Hematopoietic multipotent progenitor cell treated with erythropoietin and hydrocortisone succinate and interleukin-3 and kit ligand, for 15 days (in vitro differentiated cells): ENCODE measurements at places on chromosomes 4 and X.

DNA sequence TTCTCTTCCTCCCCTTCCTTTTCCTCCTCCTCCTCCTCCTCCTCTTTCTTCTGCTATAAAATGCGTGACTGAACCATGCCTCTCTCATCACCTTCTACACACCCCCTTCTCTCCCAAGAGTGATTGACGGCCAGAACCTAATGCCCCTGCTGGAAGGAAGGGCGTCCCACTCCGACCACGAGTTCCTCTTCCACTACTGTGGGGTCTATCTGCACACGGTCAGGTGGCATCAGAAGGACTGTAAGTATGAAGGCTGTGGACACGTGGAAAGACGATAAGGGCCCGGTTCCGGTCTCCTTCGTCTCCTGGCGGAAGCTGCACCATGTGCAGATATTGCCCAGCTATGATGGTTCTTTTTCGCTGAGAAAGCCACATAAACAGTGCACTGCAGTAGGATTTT is 12.1 kb upstream of the ARSF start:
- no peak for DNase-seq

GRCh38 chr4:82508806-82509428 is 52.9 kb downstream of the TMEM150C start:
- DNase-seq, result no peak

DNA sequence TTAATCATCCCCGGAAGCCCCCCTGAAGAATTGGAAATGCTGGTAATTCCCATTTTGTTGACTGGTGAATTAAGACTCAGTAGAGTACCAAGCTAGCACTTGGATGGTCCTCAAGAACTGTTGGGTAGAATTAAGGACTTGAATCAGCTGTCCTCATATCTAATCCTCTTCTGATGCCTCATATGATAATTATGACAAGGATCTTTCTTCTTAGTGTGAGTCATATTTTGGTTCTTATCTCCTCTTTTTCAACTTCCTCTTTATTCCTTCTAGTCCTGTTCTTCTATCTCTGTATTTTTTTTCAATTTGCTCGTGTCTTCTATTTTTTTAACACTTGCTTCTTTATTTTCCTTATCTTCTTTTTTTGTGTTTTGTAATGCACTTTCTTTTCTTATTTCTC is 206.3 kb upstream of the ANXA3 start:
- no peak for DNase-seq

DNA sequence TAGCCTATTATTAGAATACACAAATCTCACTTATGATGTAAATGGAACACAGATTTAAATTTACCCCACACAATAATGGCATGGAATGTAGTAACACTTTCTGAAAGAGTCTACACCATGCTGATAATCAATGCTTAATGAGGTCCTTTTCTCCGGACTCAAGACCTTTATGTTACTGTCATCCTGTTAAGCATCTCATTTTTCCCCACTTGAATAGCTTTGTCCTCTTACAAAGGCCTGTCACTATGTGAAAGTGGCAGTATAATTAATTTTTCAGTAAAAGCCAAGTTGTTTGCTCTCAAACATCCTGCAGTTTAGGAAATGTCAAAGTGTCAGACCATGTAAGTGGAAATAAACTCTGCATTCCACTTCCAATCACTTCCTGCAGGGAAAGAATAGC is 96.4 kb downstream of the GPC3 start:
- no peak for DNase-seq

GRCh38 chr4:138911909-138912703 is 103.5 kb upstream of the NOCT start:
- no peak for DNase-seq

- no peak for DNase-seq
These were observed 42.6 kb downstream of the SPANXA2 start for GRCh38 chrX:141632124-141632523.

DNA sequence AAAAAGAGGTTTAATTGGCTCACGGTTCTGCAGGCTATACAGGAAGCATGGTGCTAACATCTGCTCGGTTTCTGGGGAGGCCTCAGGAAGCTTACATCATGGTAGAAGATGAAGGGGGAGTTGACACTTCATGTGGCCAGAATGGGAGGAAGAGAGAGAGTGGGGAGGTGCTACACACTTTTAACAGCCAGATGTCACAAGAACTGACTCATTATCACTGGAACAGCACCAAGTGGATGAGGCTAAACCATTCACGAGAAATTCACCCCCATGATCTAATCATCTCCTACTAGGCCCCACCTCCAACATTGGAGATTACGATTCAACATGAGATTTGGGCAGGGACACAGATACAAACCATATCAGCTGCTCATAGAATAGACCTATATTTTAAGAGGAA is 255.8 kb downstream of the OPHN1 start:
- no peak for DNase-seq

DNA sequence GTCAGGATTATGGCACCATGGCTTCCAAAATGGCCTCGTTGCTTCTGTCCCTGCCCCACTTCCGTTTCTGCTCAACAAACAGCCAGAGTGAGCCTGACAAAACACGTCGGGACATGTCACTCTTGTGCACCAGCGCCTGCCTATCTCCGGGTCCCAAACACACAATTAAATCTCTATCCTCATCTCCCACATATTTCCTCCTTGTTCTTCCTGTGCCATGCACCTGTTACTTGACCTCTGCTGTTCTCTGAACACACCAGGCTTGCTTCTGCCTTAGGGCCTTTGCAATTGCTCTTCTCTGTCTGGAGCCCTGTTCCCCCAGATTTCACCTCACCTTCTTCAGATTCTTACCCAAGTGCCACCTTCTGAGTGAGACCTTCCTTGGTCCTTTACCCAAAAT is 12.7 kb upstream of the CD38 start:
- no peak for DNase-seq

DNA sequence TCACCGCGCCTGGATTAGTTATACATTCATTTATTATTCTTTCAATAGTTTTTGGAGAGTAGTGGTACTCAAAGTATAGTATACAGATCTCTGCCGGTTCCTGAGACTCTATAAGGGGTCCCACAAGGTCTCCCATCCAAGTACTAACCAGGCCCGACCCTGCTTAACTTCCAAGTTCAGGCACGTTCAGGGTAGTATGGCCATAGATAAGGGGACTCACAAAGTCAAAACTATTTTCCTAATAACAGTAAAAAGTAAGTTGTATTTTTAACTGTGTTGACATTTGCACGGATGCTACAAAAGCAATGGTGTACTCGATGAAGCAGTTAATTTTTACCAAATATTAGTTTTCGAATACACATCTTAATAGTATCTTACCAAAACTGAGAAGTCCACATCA is 84.4 kb upstream of the STK26 start:
- no peak for DNase-seq

GRCh38 chr4:8545439-8545765 is 34.8 kb upstream of the GPR78 start:
- DNase-seq, result no peak

GRCh38 chr4:99845708-99846469 is 29.3 kb downstream of the DAPP1 start:
- DNase-seq, result no peak

DNA sequence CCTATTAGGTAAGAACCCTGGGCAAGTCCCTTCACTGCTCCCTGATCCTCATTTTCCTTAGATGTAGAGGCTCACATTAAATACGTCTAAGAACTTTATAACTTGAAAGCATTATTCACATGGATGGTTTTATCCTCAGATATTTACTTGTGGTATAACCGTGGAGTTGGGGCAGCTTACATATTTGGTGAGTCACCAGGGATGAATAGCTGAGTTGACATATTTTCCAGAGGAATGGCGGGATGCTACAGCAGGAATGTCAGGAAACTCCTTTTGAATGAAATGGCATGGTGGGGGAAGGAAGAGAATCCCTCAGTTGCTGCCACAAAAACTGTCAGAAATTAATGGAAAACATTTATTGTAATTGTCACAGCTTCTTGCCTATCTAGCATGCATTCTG is 165.3 kb upstream of the RPS6KA3 start:
- no peak for DNase-seq

DNA sequence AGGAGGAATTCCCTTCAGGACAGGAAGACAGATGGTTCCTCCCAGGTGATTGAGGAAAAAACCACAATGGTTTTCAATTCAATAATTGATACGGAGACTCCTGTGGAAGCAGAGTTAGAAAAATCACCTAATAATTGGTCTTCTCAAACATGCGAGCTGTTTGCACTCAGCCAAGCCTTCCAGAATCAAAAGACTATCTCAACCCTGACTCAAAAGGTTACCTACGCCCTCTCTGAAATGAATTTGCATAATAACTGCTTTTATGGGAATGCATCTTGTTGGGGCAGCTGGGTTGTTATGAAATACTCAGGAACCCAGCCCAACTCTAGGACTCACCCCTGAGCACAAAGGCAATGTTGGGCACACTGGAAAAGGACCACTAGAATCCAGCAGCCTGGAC is 66.9 kb upstream of the ARSJ start:
- DNase-seq, result no peak

GRCh38 chr4:1948892-1949436 is 59.8 kb downstream of the NELFA start:
- no peak for DNase-seq

- no peak for DNase-seq
These were observed 11.8 kb downstream of the RASL11B start for GRCh38 chr4:52873861-52874343.

GRCh38 chrX:150199803-150200202 is 163.3 kb upstream of the MAMLD1 start:
- DNase-seq, result no peak

DNA sequence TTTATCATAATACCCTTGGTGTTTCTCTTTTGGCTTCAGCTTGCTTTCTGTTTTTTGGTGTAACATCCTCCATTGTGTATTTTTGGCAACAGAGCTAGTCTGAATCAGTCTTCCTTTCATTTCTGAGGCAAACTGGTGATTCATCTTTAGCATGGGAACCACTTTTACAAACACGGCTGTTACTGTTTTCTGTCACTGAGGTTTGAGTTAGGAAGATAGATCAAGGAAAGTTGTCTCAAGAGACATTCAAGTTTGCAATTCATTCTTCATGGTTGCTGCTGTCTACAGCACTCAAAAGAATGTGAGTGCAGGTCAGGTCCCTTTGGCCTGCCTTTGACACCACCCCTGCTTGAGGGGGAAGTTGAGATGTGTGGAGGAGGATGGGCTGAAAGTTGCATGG is 36.3 kb downstream of the IL21 start:
- no peak for DNase-seq

DNA sequence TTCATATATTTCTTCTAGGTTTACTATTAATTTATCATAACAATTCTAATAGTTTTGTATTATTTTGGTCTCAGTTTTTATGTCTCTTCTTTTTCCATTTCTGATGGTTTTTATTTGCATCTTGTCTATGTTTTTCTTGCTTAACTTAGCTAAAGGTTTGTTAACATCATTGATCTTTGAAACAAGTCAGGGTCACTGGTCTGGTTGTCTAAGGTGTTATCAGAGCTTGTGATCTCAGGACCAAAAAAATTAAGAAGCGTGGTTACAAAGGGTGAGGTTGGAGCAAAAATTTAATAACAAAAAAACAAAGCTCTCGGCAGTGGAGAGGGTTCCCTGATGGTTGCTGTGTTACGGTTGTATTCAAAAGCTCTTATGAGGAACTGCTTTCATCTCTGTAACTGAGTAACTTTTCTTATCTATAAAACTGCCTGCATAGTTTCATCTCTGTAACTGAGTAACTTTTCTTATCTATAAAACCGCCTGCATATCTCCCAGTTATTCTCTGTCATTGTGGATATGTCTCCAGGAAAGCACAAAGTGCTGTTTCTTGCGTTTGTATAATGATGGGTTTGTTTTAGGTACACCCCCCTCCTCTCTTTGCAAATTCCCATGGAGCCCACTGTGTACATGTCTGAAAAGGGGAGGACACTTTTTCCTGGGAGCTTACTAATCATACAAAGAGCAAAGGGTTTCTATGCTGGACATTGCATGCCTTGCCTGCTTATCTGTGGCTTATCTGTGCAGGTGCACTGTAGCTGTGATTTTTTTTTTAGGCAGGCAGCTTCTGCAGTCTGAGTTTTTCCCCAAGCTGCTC is 62.4 kb upstream of the UGT2B15 start:
- DNase-seq, result no peak

DNA sequence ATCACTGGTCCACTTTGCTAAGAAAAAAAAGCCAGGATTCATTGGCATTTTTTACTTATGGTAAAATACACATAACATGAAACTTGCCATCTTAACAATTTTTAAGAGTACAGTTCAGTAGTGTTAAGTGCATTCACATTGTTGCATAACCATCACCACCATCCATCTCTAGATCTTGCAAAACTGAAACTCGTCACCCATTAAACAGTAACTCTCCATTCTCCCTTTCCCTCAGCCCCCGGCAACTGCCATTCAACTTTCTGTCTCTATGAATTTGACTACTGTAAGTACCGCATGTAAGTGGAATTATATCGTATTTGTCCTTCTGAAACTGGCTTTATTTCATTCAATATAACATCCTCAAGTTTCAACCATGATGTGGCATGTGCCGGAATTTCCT is 56.3 kb upstream of the LNX1 start:
- no peak for DNase-seq

DNA sequence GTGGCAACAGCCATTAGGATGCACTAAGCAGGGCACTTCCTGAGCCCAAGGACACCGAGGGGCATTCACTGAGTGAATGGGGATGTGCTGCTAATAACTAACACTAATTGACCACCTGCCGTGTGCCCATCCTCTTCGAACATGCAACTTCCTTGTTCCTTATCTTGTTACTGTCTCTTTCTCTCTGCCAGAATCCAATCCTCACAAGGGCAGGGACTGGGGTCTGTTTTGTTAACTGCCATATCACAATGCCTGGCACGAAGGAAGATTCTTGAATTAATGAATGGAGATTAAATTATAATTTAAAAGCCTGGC is 1.3 kb downstream of the ERAS start:
- DNase-seq, result no peak

DNA sequence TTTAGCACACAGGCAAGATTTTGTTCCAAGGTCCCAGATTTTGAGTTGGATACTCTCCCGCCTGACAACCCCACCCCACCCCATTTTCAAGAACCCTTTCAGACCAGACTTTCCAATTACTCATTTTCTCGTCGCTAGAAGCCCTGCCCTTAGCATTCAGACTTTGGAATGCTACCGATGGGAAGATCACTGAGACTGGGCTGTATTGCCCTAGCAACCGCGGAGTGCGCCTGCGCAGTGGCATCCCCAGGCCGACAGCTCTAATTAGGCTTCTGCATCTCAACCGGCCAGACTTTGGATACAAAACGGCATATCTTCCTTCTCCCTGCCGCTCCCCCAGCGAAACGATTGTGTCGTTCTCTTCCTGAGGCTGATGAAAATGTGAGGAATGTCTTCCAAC is 3.4 kb downstream of the MAGEE2 start:
- no peak for DNase-seq

DNA sequence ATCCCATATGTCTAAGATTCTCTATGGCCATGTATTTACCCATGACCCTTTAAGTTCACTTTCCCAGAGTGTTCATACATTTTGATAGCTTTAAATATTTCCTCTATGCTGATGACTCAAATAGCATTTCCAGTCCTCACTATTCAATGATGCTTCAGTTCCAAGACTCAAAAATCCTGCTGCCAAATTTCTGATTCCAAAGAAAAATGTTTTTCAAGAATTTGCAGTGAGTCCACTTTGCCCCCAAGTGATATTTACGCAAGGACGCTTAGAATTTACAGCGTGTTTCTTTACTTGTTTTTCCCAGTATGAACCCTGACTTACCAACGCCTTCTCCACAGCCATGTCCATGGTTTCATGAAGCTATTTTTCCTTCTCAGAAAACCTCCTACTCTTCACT is 127.9 kb upstream of the PCDH18 start:
- DNase-seq, result no peak
